Activated naive CD4-positive, alpha-beta T cell (primary cell): ENCODE measurements at places on chromosomes 2 and 18.

DNA sequence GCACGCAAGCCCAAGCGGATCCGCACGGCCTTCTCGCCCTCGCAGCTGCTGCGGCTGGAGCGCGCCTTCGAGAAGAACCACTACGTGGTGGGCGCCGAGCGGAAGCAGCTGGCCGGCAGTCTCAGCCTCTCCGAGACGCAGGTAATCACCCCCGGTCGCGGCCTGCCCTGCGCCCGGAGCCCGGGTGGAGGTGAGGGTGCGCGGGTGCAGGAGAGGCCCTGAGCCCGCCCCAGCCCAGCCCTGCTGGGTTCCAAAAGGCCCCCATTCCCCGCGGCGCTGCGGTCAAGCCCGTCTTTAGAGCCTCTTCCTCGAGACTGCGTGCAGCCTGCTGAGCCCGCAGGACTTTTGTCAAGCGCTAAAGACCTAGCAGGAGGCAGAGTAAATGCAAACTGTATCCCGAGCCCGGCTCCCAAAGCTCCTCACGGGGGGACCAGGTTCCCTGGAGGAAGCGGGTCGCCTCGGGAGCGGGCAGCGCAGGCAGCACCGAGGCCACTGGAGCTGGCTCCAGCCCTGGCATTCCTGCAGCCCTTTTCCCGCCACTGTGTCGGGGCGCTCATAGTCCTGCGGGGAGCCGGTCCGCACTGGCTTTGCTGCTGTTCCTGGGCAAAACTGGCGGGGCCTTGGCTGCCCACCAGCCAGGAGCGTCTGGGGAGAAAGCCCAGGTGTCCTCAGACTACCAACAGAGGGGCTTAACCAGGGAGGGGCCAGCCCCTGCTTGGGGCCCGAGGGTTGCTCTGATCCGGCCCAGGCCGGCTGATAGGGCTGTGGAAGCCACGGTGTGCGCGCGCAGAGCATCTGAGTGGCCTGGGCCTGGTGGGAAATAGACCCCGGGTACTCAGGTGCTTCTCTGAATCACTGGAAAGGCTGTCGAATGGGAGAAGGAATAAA lies 7.3 kb downstream of the EMX1 start:
- no peak for DNase-seq

DNA sequence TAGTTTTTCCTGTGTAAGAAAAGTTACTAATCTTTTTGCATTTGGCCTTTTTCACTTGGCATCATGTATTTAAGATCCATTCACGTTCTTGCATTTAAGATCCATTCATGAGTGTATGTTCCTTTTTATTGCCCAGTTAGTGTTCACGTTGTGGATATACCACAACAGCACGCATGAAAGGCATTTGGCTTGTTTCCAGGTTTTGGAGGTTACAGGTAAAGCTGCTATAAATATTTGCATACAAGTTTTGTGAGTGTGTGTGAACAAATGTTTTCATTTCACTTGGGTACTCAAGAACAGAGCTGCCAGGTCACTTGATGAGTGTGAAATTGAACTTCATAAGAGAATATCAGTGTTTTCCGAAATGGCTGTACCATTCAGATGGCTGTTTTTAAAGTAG lies 121.2 kb downstream of the CCBE1 start:
- no peak for DNase-seq

DNA sequence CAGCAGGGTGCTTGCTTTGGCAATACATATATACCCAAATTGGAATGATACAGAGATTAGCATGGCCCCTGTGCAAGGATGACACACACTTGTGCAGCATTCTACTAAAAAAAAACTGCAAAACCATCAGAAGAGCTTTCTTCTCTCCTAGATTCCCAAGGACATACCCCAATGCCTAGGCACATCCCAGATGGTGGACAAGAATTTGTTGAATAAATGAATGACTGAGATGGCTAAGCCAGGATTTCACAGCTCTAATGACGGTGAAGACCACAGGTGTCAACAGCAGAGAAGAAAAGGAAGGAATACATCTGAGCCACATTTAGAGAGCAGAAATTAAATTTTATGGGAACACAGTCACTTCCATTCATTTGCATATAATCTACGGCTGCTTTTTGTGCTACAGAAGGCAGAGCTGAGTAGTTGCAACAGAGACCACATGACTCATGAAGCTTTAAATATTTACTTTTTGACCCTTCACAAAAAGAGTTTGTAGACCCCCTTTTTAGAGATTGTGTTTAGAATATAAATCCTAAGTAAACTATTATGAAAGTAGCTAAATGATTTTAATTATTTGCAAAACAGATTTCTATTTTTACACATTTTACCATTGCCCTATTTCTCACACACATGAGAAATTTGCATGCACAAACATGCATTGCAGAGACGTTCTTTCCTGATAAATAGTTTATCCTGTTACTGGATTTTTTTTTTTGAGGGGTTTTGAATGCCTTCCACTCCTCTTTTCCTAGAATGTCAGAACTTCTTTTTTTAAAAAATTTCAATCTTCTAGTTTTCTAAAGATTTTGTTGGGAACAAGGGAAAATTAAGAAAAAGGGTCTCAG lies 119.0 kb downstream of the PMAIP1 start:
- DNase-seq = no peak

DNA sequence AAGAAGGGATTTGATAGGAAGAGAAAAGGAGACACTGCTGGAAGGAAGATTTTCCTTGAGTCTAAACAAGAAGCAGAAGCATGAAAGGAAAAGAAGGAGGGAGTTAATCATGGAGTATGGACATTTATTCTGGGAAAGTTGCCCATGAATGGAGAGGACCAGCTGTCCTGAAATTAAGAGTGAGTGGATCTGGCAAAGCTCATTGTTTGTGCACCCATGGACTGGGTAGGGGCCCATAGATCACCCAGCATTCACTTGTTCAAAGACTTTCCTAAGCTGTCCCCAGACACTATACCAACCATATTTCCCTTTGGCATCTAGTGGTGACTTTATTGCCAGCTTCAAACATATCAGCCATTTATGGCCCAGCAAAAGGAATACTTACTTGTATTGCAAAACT lies 422.7 kb downstream of the FBXO15 start:
- DNase-seq = no peak

DNA sequence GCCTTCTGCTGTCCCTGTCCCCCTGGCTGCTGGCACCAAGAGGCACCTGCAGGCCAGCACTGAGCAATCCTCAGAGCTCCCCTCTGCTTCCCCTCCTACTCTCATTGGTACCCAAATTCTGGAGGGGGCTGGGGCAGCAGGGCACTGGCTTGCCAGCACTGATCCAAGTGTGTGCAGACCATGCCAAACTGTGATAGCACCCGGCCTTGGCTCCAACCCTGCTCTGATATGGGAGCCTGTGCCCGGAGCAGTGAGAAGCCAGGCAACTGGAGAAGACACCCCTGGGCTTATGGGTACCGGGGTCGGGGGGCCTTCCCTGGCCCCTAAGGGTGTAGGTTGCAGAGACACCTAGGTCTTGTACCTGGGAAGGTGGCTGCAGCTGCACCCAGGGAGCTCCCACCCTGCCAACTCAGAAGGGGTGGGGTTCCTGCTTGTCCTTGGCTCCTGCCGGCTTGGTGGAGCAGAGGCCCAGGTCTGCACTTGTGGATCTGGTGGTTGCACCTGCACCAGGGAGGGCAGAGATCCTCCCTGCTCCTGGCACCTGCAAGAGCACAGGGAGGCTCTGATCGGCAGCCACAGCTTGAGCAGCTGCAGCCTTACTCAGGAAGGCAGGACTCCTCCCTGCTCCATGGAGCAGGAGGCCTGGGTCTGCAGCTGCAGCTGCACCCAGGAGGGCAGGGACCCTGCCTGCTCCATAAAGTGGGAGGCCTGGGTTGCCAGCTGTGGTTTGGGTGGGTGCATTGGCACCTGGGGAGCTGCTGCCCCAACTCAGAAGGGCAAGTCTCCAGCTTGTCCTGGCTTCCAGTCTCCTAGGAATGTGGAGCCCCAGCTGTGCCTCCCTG lies 96.3 kb downstream of the BCL2L11 start:
- DNase-seq = no peak

DNA sequence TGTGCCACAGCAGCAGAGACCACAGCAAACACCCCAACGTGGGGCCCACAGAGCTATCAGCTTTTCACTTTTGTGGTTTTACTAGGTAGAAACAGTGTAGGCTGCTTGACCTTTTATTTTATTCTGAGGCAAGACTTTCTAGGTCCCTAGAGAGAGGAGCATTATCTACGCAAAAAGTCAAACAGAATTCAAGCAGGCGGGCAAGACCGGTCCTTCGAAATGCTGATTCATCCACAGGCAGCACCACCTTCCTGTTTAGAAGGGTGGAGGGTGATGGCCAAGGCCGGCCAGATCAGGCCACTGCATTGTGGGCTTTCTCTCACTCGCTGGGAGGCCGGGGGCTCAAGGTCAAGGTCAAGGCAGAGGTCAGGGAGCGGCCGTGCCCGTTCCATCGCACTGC lies 573.0 kb downstream of the GALR1 start:
- no peak for DNase-seq

DNA sequence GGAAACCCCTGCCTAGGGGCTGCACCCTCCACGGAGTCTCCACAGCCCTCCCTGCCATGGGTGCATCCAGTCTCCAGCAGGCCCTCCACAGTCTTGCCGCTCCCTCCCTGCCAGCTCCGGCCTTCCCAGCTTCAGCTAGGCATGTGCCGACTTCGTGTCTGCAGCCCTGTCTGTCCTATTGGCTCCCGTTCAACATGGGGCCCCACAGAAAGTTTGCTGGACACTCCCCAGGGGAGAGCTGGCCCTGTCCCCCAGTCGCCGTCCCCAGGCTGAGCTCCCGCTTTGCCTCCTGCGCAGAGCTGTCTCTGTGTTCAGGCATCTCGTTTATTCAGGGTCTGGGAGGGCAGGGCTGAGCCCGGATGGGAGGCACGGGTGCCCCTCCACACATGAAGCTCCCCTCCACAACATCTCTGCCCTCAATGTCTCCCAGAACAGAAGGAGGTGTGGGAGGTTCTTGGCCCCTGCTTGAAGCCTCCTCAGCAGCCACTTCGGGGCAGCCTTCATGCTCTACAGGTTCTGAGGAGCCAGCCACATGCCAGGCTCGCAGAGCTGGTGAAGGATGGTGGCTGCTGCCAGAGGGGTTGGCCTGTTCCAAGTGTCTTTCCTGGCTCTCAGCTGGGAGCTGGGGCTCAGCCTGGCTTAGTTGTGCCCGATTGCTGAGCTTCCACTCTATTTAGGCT lies 120.1 kb upstream of the PXDN start:
- DNase-seq = no peak

DNA sequence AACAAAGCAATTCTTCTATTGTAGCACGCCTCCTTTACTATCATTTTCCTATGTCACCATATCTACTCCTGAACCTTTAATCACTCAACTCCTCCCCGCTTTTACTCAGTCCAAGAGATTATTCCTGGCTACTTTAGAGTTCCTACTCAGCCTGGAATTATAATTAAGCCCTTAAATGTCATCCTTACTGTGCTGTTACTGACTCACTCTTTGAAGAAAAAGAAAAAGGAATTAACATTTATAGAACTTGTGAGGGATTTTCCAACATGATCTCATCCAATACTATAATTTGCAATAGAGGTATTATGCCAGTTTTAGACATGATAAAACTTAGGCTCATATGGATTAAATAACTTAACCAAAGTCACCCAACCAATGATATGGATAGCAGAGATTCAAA lies 61.7 kb downstream of the CCDC88A start:
- DNase-seq = no peak

DNA sequence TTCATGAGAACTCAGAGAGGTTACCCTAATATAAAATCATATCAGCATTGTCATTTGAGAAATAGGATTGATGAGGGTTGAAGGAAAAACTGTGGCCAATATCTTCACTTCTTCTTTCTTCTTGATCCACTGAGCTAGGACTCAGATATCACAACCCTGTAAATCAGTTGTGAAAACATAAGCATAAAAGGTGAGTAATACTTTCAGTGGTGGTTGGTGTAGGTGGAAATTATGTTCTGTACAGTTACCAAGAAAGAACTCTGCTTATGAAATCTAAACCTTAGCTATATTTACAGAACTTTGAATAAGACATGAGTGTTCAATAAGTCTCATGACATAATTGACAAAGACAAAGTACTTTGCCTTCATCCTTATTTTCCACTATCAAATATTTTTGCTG lies 56.3 kb downstream of the PAX3 start:
- DNase-seq = no peak

GRCh38 chr2:3461801-3462492 lies 57.4 kb downstream of the ADI1 start:
- DNase-seq = no peak
